ENCODE measurements at places on chromosomes 5 and 9.

DNA sequence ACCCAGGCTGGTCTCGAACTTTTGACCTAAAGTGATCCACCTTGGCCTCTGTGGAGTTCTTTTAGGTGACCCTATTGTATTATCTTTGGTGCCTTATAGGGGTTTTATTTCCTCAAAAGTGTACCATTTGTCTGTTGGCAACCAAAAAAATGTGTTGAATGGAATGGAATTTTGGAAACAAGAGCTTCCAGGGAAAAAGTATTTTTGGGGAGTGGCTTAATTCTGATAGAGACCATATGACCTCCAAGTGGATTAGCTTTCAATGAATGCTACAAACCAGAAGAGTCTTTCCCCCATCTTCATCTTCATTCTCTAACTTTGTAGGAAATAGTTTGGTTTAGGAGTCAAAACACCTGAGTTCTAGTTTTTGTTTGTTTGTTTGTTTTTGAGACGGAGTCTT, 3.4 kb upstream of the OGN start:
- no peak for DNase-seq

- DNase-seq = no peak
Observed at GRCh38 chr9:113918697-113919350, 42.7 kb downstream of the ZNF618 start.

DNA sequence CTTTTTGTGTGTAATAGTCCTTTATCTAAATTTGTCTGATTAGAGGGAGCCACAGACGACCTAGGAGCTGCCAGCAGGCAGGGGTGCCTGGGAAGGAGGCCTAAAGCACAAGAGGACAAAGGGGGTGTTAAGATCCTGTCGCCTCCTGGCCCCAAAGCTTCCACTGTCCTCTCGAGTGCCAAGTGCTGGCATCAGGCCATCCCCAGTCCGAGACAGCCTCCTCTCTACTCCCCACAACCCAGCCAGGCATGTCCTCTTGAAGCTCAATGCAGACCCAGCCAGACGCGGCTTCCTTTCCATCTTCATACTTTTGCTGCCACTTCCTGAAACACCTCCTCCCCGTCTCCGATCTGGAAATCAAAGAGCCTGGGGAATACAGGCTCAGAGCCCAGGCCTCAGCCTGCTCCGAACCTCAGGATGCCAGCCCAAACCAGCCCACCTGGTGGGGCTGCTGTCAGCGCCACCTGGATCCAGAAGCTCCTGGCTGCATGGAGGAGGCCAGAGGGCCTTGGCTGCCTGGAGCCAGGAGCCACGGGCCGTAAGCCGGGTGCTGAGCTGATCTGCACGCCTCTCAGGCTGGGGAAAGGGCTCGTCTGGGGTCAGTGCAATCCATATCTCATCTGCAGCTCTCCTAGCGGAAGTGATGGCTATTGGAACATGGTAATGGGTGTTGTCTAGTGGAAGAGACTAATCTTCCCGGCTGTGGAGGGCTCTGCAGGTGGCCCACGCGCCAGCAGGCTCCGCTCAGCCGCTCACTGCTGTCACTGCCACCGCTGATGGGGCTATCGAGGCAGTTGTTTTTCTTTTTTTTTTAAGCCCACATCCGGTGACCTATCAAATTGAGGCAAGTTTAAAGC, 60.2 kb upstream of the FUBP3 start:
- DNase-seq = peak; percentile 19

- DNase-seq = no peak
Observed at GRCh38 chr9:9565700-9566099, 1047.1 kb downstream of the PTPRD start.

- DNase-seq = no peak
Observed at GRCh38 chr5:87885758-87886157, 382.9 kb downstream of the TMEM161B start.

GRCh38 chr9:126612326-126612812, 1.4 kb upstream of the LMX1B start:
- DNase-seq = no peak

DNA sequence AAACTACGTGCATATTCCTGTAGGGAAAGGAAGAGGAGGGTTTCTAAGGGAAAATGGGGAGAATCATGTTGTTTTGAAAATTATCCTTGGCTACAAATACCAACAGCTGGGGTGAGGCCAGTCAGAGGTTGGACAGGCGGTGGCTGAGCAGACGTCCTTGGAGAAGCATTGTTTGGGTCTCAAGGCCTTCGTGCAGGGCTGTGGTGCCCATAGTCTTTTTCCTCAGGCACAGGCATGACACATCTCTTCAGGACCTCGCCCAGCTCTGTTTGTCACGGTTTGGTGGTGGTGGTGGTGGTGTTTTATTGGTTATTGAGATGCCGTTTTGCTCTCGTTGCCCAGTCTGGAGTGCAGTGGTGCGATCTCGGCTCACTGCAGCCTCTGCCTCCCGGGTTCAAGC, 27.8 kb upstream of the EGFL7 start:
- DNase-seq = no peak

DNA sequence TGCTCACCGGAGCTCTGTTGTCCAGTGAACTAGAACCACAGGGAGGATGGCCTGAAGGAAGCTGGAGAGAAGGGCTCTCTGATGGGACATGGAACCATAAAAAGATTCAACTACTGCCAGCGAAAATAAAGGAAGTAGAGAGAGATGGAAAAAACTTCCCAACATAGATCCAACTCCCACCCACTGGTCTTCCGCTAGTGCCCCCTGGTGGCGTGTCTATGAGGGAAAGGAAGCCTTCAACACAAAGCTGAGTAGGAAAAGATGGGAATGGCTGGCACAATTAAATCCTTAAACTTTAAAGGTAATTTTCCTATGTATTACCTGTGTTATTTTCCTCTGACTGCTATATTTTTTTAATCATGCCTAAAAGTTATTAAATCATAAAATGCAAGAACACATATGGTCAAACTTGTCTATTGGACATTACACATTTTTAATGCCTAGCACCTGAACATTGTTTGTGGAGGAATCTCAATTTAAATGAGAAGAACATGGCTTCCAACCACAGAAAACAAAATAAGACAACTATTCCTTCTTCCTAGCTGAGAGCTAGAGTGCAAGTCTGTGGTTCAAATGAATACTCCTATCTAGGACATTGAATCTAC, 51.5 kb downstream of the CEP120 start:
- peak; percentile 30 for DNase-seq

GRCh38 chr5:112018846-112019245, 261.9 kb upstream of the NREP start:
- DNase-seq = no peak

- DNase-seq = no peak
Observed at GRCh38 chr9:105405514-105406131, 42.2 kb upstream of the FSD1L start.

DNA sequence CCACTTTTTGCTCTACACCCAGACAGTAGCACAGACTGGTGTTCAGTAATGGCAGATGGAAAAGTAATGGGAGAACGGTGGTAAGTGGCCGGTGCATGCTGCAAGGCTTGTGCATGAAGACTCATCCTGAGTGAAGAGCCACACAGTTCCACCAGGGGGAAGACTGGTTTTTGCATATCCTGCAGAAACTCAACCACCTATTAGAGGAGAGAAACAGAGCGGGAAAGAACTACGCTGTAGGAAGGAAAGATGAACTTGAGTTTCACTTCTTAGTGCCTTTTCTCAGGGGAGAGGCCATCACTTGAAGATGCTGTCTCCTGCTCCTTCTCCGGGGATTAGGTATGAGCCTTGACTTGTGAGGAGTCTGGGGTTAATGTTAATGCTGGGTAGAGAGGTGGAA, 9.4 kb upstream of the PRSS3 start:
- no peak for DNase-seq

DNA sequence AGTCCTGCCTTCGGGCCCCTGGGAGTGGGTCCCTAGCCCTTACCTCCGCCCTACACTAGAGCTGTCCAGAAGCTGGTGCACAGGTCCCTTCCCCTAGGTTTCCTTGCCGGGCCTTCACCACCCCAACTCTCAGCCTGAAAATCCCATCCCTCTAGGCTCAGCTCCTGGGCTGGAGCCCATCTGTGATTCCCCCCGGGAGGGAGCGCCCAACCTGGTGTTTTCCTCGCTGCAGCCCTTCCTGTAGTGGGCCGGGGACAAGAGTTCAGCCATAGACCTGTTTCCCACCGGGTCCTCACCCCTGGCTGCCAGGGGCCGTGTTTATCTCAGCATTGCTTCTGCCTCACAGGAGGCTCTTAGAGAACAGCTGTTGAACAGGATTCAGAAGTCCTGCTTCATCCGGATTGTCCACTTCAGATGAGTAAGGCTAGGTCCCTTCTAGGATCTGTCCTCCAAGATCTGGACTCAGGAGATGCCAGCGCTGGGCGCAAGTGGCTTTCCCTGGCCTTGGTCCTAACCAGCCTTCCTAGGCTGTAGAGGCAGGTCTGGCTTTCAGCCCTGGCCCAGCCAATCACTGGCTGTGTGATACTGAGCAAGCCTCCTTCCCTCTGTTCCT, 965 bp downstream of the GLIPR2 start:
- no peak for DNase-seq
